NCI-H510A (cell line): ENCODE measurements at places on chromosomes 2 and 18.

GRCh38 chr2:105403783-105404698, 5.2 kb upstream of the FHL2 start:
- peak; percentile 25 for DNase-seq

GRCh38 chr2:70516596-70516995, 37.0 kb downstream of the TGFA start:
- DNase-seq: no peak

- no peak for DNase-seq
These were observed 197.8 kb downstream of the TNS1 start for GRCh38 chr2:217804791-217805667.

DNA sequence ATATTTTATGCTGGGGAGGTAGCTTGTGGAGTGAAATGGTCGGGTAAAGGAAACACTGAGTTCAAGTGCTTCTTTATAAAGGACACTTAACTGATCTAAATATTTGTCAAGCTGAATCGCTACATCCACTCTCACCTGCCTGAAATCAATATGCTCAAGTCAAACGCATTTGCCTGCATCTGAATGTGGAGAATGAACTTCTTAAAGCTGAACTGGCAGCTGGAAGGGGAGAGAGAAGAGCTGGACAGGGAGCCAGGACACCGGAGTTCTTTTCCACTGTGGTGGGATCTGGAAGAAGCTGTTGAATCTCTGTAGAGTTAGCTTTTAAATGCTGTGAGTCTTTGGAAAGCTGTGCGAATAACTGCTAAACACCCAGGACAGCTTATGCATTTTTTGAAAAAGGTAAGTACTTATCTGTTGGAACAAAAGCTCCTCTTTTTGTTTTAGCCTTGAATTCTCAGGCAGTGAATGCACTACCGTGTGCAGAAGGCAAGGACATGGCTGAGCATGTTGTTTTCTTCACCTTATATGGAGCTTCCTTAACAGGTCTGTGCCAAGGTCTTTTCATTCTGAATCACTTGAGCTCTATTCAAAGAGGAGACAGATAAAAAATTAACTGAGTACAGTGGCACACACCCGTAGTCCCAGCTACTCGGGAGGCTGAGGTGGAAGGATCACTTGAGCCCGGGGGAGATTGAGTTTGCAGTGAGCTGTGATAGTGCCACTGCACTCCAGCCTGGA, 74.2 kb upstream of the KLF7 start:
- DNase-seq: peak; percentile 15

- no peak for DNase-seq
These were observed 16.6 kb downstream of the RTP5 start for GRCh38 chr2:241885946-241886643.

- no peak for DNase-seq
These were observed 4.2 kb downstream of the ECEL1 start for GRCh38 chr2:232483311-232483922.

- DNase-seq: no peak
These were observed 202.1 kb upstream of the UBE2E3 start for GRCh38 chr2:180778291-180778690.

DNA sequence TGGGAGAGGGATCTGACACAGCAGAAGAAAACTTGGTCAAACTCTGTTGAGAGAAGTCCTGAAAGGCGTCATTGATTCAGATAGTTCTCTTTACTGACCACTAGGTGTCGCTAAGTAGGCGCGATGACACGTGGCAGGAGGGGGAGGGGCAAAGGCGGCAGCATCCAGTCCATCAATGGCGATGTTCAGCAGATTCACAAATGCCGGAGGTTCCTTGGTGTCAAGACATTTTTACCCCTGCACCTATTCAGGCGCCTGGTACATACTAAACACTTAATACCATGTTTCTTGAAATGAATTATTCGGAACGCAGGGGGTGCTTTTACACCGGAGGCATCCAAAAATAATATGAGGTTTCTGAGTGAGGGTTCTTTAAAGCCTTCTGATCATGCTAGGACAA, 3.0 kb upstream of the PLEK start:
- no peak for DNase-seq

GRCh38 chr18:58337686-58338085, 291.2 kb downstream of the ALPK2 start:
- no peak for DNase-seq

DNA sequence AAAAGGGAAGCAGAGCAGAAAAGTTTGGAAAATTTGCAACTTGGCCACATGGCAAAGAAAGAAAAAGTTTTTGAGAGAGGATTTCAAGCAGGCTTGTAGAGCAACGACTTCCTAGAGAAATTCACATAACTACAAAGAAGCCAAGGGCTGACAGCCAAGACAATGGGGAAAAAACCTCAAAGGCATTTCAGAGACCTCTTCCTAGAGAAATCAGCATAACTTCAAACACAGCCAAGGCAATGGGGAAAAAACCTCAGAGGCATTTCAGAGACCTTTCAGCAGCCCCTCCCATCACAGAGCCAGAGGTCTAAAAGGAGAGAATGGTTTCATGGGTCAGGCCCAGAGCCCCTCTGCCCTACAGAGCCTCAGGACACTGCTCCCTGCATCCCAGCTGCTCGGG, 7.2 kb downstream of the ADI1 start:
- no peak for DNase-seq

DNA sequence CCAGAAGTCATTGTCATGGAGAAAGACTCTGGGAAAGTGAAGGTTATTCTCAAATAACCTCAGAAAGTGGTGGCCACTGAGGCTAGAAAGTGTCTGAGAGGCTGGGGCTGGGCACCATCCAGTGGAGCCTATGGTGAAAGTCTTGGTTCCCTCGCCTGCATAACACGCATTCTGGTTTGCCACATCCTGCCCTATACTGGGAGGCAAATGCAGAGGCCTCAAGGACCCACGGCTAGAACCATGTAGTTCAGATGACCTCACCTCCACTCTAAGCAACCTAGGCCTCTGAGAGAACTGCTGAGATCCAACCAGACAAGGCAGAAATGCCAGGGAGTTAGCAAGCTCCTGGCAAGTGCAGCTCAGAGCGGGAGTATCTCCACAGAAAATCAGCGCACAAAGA, 5.1 kb downstream of the ITGB6 start:
- no peak for DNase-seq

- DNase-seq: no peak
These were observed 172.7 kb downstream of the ANAPC1 start for GRCh38 chr2:111711270-111711669.

GRCh38 chr2:67221266-67221665, 175.9 kb upstream of the ETAA1 start:
- no peak for DNase-seq

DNA sequence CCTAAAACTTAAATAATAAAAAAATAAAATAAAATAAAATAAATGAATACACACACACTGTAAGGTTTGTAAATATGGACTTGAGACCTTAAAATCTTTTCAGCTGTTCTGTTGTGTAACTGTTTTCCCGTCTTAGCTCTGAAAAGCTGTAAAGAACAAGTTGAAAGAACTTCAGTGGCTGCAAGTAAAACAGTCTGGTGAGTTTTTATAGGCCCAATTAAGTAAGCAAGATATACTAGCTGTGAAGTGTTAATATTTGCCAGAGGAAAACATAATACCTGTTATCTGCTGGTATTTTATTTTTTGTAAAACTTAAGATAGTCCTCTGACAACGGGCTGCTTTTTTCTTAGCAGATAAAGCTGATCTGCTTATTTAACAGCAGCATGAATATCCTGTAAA, 176.9 kb upstream of the NRP2 start:
- no peak for DNase-seq

GRCh38 chr18:80210312-80211083, 36.8 kb downstream of the PARD6G start:
- no peak for DNase-seq

- DNase-seq: peak; percentile 79
These were observed at the start of gene KRTCAP3 for GRCh38 chr2:27441958-27442919. TSS of gene KRTCAP3 (plus strand) at chr2:27442381. CDS start at chr2:27442413, 32 bp downstream.

DNA sequence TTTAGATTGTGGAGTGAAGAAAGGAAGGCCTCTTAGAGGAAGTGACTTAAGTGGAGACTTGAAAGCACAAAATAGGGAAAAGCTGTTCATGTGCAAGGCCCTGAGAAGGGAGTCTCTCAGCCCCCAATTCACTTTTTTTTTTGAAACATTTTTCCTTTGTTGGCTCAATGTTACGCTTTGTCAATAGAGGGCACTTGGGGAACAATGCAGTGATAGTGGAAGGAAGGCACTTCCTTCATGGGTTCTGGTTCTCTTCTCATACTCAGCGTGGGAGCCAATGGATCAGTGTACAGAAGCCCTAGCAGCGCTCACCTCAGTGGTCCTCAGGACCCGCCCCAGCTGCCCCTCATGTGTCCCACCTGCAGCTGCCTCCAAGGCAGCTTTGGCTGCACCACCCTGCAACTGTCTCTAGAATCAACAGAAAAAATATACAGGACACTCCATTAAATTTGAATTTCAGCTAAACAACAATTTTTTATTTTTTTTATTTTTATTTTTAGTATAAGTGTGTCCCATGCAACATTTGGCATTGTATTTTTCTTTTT, 8.6 kb upstream of the C2orf42 start:
- DNase-seq: no peak

- DNase-seq: no peak
These were observed 18.1 kb upstream of the ETAA1 start for GRCh38 chr2:67379048-67379447.

DNA sequence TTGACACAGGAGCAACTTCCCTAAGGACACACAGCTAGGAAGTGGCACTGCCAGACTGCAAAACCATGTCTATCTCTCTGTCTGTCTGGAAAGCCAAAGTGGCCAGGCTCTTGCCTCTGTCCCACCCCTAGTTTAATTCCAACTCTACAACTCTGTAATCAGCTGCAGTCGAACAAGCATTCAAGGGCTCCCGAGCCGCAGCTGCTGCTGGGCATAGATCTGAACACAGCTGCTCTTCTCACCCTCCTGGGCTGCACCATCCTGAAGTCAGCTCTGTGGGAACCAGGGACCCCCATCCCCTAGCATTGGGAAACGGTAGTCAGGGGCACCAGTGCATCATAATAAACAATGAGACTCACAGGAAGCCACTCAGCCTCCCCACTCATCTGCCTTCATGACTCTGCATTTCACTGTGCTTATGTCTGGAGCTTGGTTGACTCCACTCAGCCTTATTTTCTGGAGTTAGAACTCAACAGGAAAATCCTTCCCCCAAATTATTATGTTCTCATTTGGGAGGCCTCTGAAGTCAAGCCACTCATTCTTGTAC, 44.4 kb upstream of the TMEM163 start:
- DNase-seq: no peak

GRCh38 chr2:112472547-112473263, 9.3 kb upstream of the TTL start:
- DNase-seq: no peak

GRCh38 chr2:111642586-111643327, 241.2 kb downstream of the ANAPC1 start:
- no peak for DNase-seq

DNA sequence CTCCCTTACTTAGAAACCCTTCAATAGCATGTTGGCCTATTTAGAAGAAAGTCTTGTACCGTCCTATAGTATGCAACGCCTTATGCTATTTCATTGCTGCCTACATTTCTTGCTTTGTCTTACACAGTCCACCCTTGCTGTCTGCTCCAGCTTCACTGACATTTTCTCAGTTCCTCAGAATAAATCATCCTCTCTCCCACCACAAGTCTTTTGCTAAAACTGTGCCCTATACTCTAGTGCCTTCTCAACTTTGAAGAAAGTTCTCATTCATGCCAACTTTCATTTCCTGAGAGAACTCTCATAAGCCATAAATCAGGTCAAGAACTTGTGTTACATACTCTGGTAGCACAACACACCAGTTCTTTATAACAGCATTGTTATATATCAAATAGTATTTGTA, 54.3 kb upstream of the COL3A1 start:
- no peak for DNase-seq

DNA sequence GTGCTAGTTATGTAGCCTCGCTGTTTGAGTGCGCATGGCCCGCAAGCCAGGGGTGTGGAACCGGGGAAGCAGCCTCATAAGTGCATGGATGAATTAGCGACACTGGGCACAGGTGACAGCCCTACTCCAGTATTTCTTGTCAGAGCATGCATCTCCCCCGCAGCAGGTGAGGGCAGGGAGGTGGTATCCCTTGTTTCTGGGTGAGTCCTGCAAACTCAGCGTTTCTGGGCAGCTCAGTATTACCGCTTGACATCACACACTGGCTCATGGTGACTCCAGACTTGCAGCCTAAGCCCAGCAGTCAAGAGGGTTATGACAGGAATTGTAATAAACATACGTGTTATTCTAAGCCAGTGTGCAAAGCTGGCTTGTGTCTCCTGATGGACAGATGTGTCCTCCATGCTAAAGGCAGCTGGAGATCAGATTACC, 2.5 kb downstream of the CABLES1 start:
- peak; percentile 65 for DNase-seq

DNA sequence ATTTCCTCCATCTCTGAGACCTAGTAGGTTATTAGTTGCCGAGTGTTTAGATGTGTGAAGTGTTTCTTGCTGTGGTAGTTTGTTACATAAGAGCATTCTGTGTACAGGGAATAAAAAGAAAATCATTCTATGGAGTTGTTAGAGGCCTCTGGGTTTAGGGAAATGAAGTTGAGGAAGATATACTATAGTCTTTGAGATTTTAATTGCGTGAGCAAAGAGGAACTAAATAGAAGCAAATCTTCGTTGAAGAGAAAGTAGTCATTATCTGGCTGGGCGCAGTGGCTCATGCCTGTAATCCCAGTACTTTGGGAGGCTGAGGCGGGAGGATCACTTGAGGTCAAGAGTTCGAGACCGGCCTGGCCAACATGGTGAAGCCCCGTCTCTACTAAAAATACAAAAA, 19.0 kb downstream of the USP39 start:
- no peak for DNase-seq

GRCh38 chr18:3453540-3454364, 3.8 kb downstream of the TGIF1 start:
- no peak for DNase-seq

- DNase-seq: no peak
These were observed 244.7 kb downstream of the KCNS3 start for GRCh38 chr2:18123211-18123570.

DNA sequence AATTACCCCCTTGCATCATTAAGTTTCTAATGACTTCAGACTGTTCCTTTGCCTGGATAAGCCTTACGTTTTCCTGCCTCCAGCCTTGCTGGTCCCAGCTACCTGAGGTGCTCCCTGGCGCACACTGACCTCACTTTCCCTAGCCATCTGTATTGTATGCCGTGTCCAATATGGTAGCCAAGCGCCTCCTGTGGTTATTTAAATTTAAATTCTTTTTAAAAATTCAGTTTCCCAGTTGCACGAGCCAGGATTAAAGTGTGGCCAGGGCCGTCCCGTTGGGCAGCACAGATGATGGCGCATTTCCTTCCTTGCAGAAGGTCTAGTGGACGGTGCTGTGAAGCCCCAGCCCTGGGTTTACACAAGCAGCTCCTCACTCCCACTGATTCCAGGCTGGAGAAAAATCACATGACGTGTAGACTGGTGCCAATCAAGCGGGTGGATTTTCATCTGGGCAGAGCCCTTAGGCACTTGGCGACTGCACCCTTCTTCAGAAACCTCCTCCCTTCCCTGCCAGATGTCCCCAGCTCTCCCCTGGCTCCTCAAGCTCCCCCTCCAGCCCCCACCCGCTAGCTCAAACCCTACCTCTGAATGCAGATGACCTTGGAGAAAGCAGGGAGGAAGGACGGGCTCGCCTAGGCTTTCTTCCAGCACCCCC, 33.9 kb downstream of the ACKR3 start:
- DNase-seq: no peak

GRCh38 chr2:41727711-41728110, 320.1 kb upstream of the PKDCC start:
- no peak for DNase-seq

- no peak for DNase-seq
These were observed 332.3 kb downstream of the NCKAP5 start for GRCh38 chr2:133235968-133236367.

- no peak for DNase-seq
These were observed 6.5 kb downstream of the MAP4K4 start for GRCh38 chr2:101704046-101704466.

- no peak for DNase-seq
These were observed 758 bp downstream of the LYPD1 start for GRCh38 chr2:132668987-132669907.
